Calu3 (cell line): ENCODE measurements at places on chromosomes 12 and 14.

GRCh38 chr14:81018684-81019083 is 63.3 kb downstream of the TSHR start:
- DNase-seq = no peak

DNA sequence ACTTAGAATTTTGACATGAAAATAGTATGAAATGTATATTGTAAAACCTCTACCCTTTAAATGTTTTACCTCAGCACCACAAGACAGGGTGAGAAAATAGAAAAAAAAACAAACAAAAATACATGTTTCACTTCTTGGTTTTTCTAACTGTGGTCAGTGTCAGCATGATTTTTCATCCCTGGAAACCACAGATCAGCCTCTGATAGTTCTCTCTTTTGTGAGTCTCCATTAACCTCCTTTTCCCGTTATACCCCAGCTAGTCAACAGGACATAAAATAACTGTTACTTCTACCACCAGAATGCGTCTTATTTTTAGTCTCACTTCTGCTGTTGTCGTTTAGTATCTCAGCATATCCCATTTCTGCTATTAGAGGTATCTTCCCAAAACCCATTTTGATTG is 48.3 kb upstream of the KCNMB4 start:
- no peak for DNase-seq

DNA sequence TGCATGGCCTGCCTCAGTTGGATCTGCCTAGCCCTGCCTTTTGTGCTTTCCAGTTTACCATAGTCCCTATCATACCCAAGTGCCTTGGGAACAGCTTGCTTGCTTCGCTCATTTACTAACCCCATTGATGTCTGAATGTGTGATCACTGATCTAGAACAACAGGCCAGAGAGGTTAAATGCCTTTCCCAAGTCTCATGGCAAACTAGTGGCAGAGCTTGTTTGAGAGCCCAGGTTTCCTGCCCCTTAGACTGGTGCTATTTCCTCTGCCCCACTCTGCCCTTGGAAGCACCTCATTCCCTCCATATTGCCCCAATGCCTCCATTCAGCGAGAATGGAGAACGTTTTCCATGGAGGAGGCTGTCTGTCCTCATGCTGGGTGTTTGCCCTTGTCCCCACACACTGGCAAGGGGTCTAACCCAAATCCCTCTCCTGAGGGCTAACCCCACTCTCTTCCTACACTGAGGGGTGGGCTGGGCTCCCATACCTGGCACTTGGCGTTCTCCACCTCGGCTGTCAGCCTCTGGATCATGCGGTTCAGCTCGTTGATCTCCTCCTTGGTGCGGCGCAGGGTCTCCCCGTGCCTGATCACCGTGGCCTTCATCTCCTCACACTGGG is 19.8 kb downstream of the KRT7 start:
- peak; percentile 8 for DNase-seq

DNA sequence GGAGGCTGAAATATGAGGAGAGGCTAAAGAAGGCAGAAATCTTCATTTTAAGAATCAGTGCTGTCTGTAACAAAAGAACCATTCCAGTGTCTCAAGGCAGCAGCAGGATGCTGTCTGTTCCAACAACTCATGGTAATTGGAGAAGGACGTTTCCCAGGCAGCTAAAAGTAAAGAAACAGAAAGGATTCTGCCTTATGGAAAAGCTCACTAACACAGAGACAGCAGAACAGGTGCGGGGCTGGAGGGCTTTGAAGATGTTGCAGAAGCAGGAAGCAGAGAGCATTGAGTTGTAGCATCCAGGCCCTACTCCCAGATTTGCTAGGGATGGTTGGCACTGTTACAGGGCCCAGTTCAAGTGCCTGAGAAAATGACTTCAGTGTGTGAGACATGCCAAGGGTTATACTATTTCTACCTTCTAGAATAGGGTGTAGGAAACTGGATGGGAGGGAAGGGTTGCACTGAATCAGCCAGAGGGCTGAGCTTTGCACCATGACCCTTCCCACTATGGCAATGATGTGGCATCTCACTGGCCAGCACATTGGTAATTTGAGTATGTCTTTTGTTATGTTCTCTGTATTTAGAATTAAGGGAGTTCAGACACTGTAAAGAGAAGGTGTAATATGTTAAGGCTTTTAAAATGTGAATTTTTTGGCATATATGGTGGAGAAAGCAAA is 160.0 kb upstream of the FBXO33 start:
- no peak for DNase-seq

DNA sequence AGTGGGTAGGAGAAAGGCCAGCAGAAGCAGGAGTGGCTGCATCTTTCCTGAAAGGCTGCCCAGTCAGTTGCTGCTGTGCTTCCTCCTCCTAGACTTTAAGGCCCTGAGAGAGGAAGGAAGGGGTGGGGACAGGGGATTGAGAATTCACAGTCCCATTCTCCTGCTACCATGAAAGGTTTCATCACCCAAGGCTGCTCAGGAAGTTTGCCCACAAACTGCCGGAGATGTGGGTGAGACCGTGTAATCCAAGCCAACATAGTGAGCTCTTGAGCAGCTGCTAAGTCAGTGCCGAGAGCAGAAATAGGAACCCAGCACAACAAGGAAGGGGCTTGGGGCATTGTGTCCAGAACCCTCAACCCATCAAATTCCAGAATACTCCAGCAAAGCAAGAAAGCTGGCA is at the start of gene CTSG:
Gene CTSG (minus strand): TSS at position 69 of the 400 bp plus-strand sequence. CDS start 27 bp downstream, at position 42.
- no peak for DNase-seq

- no peak for DNase-seq
These were observed 719.1 kb downstream of the C12orf50 start for GRCh38 chr12:87310126-87310525.

DNA sequence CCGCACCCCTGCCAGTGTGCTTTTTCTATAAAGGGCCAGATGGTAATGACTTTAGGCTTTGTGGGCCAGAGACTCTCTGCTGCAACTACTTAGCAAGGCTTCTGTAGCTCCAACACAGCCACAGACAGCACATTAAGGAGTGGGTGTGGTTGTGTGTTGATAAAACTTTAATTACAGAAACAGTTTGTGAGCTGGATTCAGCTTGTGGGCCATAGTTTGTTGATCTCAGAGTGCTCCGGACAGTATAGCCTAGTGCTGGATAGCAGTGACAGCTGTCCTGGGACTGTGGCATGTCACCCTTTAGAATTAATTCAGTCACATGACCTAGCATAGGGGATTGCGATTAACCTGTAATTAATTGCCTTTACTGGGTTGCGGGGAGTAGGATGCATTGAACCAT is 109.7 kb downstream of the ZNF664 start:
- no peak for DNase-seq

DNA sequence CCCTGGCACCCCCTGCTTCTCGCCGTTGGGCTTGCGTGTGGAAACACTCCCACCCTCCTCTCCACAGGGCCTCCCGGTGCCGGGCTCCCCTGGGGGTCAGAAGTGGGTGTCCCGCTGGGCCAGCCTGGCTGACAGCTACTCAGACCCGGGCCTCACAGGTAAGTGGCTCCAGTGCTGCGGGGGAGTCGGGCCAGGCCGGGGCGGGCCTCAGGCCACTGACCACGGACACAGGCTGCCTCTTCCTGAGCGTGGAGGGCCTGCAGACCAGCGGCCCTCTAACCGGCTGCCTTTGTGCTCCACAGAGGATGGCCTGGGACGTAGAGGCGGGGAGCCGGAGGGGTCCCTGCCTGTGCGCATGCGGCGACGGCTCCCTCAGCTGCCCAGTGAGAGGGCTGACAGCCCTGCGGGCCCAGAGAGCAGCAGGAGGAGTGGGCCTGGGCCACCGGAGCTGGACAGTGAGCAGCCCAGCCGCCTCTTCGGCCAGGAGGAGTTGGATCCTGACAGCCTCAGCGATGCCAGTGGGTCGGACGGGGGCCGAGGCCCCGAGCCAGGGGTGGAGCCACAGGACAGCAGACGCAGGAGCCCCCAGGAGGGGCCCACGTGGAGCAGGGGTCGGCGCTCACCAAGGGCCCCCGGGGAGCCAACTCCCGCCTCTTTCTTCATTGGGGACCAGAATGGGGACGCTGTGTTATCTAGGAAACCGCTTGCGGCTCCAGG is 21.1 kb downstream of the CEP170B start:
- no peak for DNase-seq

DNA sequence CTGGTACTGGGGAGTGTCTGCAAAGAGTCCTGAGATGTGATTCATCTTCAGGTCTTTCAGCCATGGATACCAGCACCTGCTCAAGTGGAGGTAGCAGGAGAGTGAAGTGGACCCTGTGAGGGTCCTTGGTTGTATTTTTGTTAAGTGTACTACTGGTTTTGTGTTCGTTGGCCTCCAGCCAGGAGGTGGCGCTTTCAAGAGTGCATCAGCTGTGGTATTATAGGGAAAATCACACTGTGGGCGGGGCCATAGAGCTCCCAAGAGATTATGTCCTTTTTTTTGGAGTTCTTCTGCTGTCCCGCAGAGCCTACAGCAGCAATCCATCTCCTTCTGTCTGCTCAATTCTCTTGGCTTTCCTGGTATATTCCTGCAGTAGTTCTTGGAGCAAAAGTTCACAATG is 66.8 kb downstream of the SPATA7 start:
- no peak for DNase-seq

DNA sequence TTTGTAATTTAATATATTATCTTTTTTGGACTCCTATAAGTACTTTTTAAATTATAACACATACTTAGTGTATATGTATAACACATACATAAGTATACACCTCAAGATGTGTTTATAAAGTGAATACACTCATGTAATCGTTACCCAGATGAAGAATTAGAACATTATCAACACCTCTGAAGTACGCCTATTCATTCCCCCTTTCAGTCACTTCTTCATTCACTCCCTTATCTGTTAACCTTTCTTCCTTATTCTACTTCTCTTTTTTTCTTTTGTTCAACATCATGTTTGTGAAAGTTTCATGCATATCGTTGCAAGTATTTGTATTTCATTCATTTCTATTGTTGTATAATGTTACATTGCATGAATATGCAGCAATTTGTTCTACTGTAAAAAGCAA is 98.5 kb downstream of the ARID2 start:
- no peak for DNase-seq

- DNase-seq = no peak
These were observed 62.9 kb upstream of the VSX2 start for GRCh38 chr14:74176400-74176793.

DNA sequence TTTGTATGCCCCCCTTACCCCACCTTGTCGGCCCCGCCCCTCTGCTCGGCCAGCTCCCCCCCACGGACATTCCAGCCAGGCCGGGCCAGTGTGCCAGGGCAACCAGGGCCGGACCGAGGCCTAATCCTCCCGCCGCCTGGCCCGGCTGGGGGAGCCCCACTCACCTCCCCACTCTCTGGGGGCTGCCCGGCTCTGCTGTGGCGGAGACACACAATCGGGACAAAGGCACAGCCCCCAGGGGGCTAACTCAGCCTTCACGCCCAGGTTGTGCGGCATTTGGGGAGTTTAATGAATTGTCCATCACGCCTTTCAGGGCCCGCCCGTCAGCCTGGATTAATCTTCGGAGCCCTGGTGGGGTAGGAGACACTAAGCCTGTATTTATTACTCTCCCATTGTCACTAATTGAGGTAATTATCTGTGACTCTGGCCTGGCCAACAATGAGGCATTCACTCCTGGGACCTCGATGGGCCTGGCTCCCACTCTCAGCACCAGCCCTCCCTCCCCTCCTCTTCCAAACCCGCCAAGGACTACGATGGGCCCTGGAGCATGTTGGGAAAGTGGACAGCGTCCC is 8.7 kb downstream of the WNT1 start:
- no peak for DNase-seq

GRCh38 chr12:54387114-54387467 is 2.6 kb upstream of the ZNF385A start:
- no peak for DNase-seq

GRCh38 chr14:71749613-71750238 is 182.5 kb upstream of the RGS6 start:
- DNase-seq = no peak

DNA sequence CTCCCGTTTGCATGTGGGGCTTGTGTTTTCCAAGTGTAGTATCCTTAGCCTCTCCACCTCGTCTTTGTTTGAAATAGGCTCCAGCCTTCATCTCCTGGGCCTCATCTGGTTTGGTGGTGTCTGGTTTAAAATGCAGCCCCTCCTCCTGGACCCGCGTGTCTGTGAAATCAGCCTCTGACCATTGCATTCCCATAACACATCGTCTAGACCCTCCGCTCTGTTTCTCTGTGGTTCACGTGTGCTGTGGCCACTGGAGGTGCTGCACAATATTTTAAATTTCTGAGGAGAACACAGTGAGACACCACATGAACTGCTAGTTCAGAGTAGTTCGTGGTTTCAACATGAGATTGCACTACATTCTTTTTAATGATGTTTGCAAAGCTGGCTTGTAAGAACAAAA is 35.6 kb downstream of the UBE3B start:
- no peak for DNase-seq

- no peak for DNase-seq
These were observed 2.1 kb downstream of the TAOK3 start for GRCh38 chr12:118370601-118371000.

GRCh38 chr14:59787045-59787674 is 83.4 kb downstream of the RTN1 start:
- no peak for DNase-seq

DNA sequence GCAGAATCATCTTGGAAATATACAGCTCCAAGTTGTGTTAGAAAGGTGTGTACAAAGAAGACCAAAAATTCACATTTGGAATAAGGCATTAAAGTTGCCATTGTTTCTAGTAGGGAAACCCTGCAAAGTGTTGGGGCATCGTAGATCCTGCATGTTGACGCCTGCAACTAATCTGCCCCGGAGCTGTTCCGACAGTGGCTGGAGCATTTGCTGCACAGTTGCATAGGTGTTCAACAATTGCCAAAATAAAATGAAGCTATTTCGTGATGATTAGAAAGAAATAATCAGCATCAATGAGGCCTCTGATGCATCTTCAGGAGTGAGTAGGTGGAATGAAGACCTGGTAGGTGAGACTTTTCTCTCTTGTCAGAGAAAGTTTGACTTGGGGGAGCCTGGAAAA is 47.3 kb downstream of the DAD1 start:
- DNase-seq = no peak

- no peak for DNase-seq
These were observed 105.3 kb downstream of the TGFB3 start for GRCh38 chr14:75876530-75876929.

DNA sequence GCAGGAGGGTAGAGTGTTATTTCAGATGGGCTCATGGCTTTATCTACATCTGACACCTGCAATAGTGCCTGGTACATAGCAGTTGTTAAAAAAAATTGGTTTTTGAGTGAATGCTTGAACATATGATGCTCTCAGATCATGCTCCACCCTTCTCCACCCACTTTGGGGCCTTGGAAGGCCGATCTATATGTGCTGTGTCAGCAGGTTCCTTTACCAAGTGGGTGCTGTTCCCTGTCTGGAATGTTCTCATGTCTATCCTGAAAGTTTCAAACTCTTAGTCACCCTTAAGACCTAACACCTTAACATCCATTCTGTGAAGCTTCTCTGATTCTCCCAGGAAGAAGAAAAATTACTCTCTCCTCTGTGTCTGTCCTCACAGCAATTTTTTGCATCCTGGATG is 556.3 kb upstream of the TBX3 start:
- no peak for DNase-seq

GRCh38 chr14:40656311-40656710 is 950.4 kb upstream of the LRFN5 start:
- no peak for DNase-seq
